ENCODE measurements at places on chromosomes 11 and 22. TPM values are rescaled to one million over a fixed set of nuclear protein-coding genes. Genes with fewer than 3 reads are reported as not detected.

RIMBP3B gene
- 1.3 TPM for total RNA-seq

LGALS12 gene
- total RNA-seq: 2.0 TPM

KCNJ5 gene
- not detected for total RNA-seq

PRAME gene
- total RNA-seq: 113 TPM

DDT gene
- 160 TPM for total RNA-seq

CD3G gene
- not detected for total RNA-seq

KCTD14 gene
- 12.8 TPM for total RNA-seq

OR6X1 gene
- not detected for total RNA-seq
